ENCODE measurements at places on chromosomes 12 and 14.

DNA sequence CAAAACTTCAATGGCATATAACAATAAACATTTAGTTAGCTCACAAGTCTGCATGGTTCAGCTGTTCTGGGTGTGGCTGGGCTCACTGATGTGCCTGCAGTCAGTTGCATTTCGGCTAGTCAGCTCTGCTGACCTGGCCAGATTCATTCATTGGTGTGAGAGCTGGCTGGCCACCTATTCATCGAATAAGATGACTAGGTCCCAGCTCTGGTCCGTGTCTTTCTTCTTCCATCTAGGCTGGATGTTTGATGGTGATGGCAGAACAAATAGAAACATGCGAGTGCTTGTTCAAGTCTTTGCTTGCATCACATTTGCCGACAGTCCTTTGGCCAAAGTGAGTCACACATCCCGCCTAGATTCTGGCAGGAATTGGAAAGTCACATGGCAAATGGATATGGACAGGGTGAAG lies 203.3 kb upstream of the CRY1 start:
- no peak for DNase-seq

- DNase-seq = no peak
Measured at GRCh38 chr12:5479761-5480160, 47.9 kb downstream of the NTF3 start.

DNA sequence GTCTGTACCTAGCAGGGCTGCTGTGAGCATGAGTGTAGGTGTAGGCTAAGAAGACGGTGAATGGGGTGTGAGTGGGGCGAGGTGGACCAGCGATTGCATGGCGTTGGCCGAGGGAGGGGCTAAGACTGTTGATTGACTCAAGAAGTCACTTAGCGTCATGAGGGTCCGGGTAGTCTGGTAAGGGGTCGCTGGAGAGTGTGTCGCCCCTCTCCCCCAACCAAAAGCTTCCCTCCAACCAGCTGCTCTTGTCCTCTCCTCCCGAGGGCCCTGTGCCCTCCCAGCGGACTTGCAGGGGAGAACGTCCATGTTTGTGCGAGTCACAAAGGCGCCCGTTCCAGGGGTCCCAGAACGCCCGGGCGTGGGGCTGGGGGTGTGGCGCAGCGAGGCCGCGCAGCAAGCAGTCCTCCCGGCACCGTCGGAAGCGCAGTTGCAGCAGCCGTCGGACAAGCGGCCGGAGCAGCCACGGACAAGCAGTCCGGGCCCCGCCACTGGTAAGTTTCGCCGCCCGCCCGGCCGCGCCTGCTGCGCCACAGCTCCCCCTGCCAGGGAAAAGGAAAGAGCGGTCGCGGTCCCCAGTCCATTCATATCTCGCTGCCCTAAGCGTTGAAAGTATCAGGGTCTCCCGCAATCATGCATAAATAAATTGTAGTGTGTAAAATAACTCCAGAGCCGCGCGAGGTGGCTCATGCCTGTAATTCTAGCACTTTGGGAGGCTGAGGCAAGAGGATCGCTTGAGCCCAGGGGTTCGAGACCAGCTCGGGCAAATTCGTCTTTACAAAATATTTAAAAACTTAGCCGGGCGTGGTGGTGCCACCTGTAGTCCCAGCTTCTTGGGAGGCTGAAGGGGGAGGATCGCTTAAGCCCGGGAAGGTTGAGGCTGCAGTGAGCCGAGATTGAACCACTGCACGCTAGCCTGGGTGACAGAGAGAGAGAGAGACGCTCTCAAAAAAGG lies at the start of gene CCDC63:
Gene CCDC63, plus strand, starts transcription at position 373 of the 952 bp plus-strand sequence. CDS start 5,968 bp downstream, outside the sequence.
- DNase-seq = peak; percentile 58

DNA sequence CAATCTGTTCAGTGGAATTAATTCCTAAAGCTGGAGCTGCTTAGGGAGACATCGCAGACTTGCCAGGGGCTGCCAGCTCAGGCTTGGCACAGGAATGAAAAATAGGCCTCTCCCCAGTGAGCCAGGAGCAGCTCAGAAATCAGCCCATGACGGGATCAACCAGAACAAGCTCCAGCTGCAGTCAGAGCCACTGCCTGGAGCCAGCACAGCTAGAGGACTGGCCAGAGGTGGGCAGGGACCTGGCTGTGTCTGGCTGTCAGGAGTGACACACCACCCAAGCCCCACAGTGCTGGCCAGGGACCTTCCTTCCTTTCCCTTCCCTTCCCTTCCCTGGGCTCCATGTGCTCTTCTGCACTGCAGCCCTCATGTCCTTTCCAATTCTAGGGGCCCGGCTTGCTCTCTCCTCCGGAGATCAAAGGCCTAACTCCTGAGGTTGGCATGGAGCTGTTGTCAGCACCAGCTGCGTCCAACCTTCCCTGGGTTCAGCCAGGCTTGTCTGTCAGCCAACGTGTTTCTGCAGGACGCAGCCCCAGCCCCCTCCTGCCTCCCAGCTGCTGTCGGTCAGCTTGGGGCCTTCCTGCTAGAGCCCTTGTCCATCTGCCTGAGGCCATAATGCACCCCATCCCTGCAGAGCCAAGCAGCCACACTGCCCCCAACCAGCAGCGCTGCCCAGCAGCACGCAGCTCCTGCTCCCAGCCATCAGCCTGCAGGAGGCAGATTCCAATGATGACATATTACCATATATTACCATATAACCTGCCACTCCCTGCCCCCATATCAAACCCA lies 149.3 kb downstream of the CALM1 start:
- no peak for DNase-seq

- DNase-seq = peak; percentile 74
Measured at GRCh38 chr14:67532998-67533753, at the start of gene PLEKHH1. TSS of gene PLEKHH1 (plus strand) at chr14:67533290. CDS start at chr14:67541868, 8,578 bp downstream.

DNA sequence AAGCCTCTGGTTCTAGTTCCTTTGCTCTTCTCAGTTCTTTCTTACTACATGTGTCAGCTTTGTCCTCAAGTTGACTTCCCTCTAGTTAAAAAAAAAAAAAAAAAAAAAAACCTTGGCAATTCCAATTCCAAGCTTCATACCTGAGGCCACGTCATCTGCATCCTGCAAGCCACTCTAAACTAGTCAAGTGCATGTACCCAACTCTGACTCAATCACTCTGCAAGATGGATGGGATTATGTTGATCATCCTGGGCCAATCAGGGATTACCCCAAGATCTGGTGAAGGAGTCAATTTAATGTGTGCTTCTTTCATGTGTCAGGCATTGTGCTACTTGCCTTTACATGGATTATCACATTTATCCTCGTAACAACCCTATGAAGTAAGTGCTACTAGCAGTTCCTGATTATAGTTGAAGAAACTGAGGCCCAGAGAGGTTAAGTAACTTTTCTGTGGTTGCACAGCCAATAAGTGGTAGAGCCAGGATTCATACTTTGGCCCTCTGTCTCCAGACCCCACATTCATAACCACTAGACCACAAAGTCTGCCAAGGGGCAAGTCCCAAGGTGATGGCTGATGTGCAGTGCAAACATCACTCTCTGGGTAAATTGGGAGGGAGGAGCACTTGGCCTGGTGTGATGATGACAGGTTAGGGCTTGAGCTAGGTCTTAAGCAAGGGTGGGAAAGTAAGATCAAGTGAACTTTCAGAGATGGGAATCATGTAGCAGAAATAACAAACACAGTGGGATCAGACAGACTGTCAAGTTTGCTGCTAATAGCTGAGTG lies 17.3 kb upstream of the CCND2 start:
- no peak for DNase-seq

GRCh38 chr14:80425686-80426085 lies 214.4 kb upstream of the DIO2 start:
- DNase-seq = no peak

DNA sequence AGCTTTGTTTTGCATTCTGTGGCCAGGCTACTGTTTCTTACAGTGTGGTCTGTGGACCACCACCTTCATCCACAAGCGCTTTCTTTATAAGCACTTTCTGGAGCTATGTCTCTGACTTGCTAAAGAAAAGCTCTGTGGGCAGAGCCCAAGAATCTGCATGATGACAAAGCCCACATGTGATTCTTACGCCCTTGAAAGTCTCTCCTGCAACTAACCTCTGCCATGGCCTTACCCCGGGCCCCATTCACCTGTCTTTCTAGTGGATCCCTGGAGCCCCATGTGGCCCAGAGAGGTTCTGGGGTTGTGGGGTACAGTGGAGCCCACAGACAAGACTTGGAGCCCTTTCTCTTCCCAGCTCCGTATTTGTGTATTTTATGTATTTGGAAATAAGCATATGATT lies 16.6 kb downstream of the PLEKHH1 start:
- no peak for DNase-seq

DNA sequence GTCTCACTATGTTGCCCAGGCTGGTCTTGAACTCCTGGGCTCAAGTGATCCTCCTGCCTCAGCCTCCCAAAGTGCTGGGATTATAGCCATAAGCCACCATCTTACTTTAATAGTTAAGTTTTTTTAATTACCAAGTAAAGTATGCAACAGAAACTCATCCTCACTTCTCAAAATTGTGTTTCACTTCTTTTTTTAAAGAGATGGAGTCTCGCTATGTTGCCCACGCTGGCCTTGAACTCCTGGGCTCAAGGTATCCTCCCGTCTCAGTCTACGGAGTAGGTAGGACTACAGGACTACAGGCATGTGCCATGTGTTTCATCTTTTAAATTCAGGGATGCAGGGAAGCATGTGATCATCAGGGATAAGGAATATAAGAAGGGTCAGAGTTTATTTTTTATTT lies 17.2 kb upstream of the ARID2 start:
- DNase-seq = no peak

- DNase-seq = no peak
Measured at GRCh38 chr14:90354551-90355298, 23.0 kb upstream of the NRDE2 start.

DNA sequence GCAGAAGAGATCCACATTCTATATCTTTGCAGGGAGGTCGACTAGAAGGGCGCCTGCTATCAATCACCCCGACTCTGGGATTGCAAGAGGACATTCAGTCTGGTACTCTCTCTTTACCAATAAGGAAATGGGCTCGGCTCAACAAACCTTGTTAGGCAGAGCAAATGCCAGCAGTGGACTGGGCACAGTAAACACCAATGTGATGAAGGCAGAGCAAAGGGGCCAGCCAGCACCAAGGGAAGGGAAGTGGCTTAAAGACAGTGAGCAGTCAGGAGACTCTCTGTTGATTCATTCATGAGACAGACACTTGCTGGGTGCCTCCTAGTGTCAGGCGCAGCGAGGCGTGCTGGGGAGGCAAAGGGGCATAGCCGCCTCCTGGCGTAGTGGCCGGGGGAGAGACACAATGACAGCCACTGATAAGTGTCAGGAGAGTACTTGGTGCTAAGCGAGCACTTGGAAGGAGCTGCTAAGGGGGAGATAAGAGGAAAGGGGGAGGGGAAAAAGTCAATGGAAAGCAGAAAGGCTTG lies 34.1 kb downstream of the TMCC3 start:
- no peak for DNase-seq

DNA sequence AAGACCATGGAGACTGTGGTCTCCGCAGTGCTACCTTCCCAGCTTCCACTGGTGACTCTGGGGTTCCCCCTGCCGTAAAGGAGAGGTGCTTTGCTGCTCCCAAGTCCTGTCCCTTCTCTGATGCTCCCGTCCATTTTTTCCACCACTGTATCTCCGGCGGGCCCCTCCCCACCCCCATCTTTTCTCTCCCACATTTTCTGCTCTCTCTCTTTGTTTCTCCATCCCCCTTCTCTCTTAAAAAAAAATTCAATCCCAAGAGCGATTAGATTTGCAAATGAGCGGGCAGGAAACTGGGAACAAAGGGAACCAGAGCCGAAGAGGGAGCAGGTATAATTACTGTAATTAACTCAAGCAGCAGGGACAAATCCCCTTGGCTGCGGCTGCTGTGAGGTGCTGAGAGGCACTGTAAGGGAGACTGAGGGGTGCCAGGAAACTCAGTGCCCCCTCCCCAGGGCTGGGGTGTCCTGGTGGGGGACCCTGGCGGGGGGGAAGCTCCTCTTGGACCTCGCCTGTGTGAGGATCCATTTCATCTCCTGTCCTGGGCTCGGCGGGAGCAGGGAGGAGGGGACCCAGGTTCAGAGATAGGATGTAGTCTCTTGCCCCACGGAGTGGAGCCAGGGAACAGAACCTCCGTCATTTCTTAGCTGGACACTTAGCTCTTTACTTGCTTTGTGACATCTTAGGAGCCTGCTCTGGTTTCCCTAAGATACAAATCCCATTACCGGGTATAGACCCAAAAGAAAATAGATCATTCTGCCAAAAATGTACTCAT lies 140.4 kb upstream of the NRXN3 start:
- DNase-seq = no peak

DNA sequence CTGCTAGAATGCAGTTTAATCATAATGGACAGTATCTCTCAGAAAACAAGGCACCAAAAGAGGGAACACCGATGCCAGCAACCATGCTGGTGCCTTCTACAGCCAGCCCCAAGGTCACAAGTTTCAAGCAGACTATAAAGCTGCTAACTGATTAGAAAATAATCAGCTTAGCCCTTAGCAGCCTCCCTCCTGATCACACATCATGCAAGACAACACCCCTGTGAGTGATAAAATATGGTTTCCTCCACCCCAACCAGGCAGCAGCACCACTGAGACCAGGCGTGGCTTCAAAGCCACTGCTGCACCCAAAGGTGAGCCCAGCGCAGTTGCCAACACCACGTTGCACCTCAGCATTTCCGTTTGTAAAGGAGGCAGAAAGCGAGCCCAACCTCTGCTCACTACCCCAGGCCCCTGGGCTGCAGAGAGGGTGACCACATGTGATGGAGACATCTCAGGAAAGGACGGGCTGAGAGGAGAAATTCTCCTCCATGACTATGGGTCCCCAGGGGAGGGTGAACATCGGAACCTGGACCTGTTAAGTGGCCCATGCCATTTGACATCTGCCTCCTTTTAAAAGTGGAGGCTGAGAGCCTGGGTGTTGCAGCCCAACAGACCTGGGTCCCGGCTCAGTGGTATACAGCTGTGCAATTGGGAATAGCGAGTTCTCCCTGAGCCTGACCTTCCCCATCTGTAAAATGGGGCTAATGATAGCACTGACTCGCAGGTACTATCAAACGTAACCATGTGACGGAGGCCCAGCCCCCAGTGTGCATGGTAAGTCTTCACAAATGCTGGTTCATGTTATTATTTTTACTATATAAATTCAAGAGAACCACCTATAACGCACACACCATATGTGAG lies 11.5 kb downstream of the ZFP36L1 start:
- no peak for DNase-seq

DNA sequence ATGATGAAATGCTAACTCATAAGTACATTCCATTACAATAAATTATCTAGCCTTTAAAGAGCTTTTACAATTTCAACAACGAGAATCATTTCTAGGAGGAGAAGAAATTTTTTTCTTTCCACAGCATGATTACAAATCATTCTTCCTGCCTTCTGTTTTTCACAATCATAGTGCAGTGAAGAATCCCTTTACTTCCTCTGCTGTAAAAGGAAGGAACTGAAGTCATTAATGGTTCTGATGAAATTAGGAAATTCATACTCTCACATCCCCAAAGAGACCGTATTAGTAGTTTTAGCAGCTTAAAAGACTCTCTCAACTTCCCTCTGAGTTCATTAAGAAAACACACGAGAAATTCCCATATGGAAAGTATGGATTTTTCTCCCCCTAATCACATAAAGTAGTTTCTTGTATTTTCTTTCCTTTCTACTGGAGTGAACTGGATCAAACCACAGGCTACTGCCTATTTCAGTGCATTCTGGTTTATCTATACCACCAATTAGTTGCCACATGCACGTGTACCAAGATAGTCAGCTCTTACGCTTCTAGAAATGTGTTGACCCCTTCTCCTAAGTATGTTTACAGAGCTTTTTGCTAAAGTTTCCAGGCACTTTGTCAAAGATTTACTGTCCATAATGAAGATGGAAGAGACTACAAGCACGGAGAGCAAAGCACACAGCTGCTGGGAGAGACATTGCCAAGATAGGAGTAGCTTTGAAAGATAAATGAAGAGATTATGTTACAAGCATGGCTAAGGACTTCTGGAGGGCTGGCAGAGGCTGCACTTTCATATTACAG lies 58.9 kb upstream of the KITLG start:
- DNase-seq = no peak

Measured in RPMI8226 (cell line).